ENCODE measurements at places on chromosomes 11 and 22. TPM values are rescaled to one million over a fixed set of nuclear protein-coding genes. Genes with fewer than 3 reads are reported as not detected.

The LYVE1 gene
- 0.27 TPM for total RNA-seq

The TENM4 gene
- 0.30 TPM for total RNA-seq

DNA sequence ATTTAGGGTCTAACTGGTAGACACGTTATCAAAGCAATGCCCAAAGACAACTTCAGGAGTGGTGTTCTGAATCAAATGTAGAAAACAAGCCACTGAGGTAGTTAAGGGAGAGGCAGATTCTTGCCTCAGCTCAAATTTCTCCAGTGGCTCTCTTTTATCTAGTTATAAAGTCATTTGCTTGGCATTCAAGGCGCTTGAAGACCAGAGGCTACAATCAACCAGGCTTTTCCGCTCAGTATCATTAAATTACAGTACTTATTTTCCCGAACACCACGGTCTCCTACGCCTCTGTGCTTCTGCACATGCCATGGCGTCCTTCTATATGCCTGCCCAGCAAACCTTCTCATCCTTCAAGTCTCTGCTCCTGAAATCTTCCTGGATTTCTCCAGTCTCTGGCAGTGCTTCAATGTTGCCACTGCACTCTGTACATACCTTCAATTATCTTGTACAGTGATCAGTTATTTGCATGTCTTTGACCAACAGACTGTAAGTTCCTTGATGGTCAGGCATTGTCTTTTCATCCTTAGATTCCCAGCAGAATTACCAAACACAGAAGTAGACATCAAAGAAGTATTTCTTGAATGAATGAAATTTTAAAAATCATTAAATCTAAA is 1.4 kb downstream of the POGLUT3 start:
- no peak for DNase-seq

DNA sequence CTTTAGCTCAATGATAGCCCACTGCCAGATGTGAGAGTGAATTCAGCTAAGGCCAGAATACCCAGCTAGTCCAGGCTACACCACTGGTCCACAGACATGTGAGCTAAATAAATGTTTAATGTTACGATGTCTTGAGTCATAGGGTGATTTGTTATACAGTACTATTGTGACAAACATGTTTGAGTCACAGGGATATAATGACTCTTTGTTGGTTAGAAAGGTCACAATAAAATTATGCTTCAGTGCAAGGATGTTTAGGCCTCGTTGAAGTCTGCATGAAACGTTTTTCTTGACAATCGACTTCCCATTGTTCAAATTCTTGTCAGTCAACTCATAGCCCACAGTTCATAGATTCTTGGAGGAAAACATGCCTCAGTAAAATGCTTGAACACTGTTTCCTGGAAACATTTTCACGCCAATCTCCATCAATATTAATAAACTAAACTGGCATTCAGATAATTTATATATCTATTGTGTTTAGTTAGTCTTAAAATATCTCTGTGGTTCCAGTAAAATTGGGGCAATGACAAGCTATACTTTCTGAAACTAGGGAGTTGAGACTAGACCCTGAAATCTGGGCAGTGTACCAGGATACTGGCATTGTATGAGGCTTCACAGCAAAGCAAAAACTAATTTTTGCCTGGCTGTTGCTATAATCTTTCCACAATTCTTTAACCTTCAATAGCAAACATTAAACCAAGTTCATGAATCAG is 650.8 kb upstream of the KIRREL3 start:
- DNase-seq, result no peak

- DNase-seq, result no peak
Measured at GRCh38 chr11:34654483-34655334, 33.8 kb downstream of the EHF start.

The BDNF gene
- total RNA-seq, result not detected

DNA sequence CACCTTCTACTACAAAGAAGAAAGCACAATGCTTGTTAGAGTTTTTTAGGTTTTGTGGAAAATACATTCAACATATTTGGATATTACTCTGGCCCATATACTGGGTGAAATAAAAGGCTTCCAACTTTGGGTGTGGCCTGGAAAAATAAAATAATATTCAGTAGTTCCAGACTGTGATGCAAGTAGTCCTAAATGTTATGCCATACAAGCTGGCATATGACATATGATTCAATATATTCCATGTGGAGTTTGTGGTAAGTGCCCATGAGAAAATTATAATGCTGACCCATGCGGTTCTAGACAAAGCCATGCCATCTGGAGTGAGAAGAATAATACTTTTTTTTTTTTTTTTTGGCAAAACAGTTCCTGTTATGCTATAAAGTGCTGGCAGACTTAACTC is 683.3 kb downstream of the LUZP2 start:
- no peak for DNase-seq

DNA sequence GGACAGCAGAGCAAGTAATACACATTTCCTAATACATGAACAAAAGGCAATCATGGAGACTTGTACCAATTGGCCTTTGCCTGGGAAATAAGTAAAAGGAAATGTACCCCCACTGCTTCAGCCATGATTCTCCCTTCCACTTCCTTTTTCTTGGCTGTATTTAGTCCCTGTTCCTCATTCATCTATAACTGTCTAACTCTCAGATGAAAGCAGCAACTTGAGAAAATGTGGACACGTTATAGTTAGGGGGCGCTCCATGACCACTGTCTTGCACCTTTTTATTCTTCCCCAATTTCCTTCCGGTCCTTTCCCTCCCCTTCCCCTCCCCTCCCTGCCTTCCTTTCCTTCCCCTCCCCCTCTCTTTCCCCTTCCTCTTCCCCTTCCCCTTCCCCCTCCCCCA is 61.3 kb upstream of the BARX2 start:
- no peak for DNase-seq

DNA sequence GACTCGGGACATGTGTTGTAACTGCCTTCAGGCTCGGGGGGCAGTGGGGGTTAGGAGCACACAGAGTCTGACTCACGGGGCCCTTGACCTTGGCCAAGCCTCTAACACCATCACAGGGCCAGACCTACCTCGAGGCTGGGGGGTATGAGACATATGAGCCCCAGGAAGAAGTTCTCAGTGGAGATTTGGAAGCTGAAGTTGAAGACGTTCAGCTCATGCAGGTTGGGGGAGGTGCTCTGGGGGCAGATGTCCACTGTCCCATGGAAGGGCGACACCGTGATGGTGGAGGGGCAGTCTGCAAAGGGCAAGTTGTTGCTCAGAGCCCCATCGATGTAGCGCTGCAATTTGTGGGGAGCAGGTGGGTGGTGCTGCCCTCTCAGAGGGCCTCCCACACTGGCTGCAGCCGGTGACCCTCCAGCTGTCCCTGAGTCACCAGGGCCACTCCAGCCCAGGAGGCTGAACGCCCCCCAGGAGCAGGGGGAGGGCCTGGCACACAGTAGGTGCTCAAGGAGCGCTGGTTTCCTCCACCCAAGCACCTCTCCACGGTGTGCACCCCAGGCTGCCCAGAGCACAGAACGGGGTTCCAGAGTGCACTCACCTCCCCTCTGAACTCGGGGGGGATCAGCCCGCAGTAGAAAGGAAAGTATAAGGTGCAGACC is 2.5 kb downstream of the PNPLA5 start:
- no peak for DNase-seq

- no peak for DNase-seq
Measured at GRCh38 chr11:36357831-36358230, 61.7 kb downstream of the PRR5L start.

All from activated T-cell treated with anti-CD3 and anti-CD28 coated beads, Interleukin-2, amount 50 U/mL, for 4 hours (primary cell).